ENCODE measurements at places on chromosomes 1 and 21. TPM values are rescaled to one million over a fixed set of nuclear protein-coding genes. Genes with fewer than 3 reads are reported as not detected.

The PGLYRP4 gene
- total RNA-seq: not detected

The RAB3B gene
- total RNA-seq: 1.5 TPM

The LCE3B gene
- not detected for total RNA-seq

The GSTM2 gene
- 0.61 TPM for total RNA-seq

The KLF17 gene
- total RNA-seq: not detected

GRCh38 chr21:44653656-44654575, 543 bp downstream of the KRTAP12-4 start:
- no peak for DNase-seq

DNA sequence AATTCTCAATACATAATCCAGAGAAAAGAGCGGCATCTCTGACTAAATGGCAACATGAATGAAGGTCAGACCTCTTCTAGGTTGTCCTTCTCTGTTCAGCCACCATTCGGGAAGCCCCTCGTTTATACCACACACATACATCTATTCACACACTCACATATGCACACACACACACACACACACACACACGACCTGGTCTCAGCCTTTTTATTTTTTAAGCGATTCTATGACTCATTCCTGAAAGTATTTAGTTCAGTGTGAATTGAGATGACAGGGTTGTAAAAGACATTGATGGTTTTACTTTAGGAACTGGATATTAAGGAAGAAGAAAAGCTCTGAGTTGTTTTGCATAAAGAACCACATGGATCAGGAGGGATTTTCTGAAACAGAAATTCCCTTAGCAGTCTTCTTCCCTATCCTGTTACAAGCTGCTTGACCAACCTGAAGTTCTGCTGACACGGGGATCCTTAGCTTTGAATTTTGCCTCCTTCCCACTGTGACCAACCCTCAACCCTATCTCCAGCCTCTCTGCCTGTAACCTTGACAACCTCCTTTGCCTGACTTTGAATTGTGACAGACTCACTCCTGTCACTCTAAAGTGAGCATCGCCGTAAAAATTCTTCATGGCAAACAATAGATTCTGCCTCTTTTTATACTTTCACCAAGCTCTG, 383.1 kb upstream of the ESRRG start:
- peak; percentile 64 for DNase-seq

- no peak for DNase-seq
Observed at GRCh38 chr1:220123889-220124288, 30.0 kb downstream of the IARS2 start.

- DNase-seq: no peak
Observed at GRCh38 chr1:183674339-183674738, 21.2 kb upstream of the APOBEC4 start.

- no peak for DNase-seq
Observed at GRCh38 chr1:91754816-91755580, 131.0 kb downstream of the TGFBR3 start.

GRCh38 chr21:32122082-32122481, 156.8 kb downstream of the MIS18A start:
- DNase-seq: no peak

- no peak for DNase-seq
Observed at GRCh38 chr1:209650454-209650853, 1.8 kb downstream of the LAMB3 start.

- no peak for DNase-seq
Observed at GRCh38 chr1:111955755-111956154, 33.7 kb downstream of the KCND3 start.

DNA sequence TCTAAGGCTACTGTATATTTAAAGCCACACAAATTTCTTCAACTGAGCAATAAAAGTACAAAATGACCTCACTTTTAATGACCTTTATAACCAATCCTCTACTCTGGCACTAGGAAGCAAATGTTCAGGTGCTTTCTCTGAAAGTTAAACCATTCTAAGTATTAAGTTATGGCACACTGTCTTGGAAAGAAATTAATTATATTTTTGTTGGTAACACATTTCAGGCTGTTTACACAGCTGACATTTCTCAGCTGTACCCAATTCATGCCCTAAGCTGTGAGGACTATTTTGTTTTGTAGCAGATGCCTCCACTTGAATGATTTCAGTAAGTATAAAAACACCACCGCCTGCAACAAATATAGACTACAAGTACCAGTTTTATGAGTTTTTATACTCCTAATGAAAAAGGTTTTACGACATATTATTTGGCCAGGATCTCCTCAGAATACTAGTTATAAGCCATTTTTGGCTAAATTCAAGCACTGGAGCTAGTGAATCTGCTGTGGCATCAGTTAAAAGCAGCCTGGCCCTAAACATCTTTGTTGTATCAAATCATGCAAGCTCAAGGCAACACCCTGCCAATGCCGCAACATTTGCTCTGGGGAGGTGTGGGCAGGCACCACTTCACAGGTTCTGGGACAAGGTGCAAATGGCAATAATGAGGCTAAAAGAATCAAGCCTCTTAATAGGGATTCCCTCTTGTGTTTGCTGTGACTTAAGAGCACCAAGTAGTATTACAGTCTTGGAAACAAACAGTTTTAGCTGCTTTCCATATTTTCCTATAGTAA, 228.4 kb upstream of the DMRTA2 start:
- DNase-seq: no peak

GRCh38 chr1:81142099-81142826, 658.5 kb upstream of the ADGRL2 start:
- no peak for DNase-seq

GRCh38 chr1:202361224-202361623, 12.7 kb downstream of the PPP1R12B start:
- no peak for DNase-seq

GRCh38 chr1:6625584-6626149, 999 bp downstream of the THAP3 start:
- DNase-seq: peak; percentile 12

DNA sequence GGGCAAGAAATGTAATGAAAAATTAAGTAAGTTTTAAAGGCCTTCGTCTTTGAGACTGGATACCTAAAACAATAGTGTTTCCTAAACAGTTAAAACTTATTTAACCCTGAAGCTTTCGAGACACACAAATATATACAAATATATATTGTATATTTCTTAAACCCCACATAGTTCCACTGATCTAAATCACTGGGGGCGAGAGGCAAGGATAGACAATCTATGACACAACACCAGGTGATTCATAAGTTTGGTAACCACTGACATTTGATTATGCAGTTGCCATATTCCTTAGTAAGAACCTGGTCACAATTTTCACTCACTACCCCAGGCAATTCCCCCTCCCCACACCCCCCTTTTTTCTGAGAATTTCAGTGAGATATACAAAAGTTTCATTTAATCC, 55.3 kb upstream of the BOLA1 start:
- no peak for DNase-seq

GRCh38 chr1:201880928-201881571, 7.6 kb upstream of the SHISA4 start:
- no peak for DNase-seq

All from Caki2 (cell line).